ENCODE measurements at places on chromosomes 13 and 19.

- DNase-seq, result no peak
Measured at GRCh38 chr13:25352230-25352629, 19.5 kb upstream of the ATP8A2 start.

DNA sequence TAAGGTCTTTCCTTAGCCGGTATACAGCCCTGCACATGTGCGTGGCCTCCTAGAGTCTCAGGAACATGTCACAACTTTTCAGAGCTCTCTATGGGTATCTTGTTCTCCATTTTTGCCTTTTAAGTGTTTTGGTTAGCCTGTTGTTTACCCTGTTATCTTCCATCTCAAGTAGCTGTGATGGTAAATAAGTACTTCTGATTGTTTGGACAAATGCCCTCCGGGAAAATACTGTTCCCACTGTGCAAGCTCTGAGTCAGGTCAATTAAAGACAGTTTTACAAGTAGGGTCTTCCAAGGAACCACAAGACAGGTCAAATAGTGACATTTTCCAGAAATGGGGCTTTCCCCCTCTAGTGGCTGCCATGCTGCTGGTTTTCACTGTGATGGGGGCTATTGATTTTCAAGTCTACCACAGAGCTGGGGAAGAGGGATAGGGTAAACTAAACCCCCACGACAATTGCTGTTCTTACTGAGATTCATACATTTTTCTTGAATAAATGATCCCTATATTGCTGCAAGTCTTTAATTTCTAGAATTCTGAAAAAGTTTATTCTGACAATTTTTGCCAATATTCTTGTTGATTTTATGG lies 109.5 kb downstream of the TM9SF2 start:
- DNase-seq, result no peak

DNA sequence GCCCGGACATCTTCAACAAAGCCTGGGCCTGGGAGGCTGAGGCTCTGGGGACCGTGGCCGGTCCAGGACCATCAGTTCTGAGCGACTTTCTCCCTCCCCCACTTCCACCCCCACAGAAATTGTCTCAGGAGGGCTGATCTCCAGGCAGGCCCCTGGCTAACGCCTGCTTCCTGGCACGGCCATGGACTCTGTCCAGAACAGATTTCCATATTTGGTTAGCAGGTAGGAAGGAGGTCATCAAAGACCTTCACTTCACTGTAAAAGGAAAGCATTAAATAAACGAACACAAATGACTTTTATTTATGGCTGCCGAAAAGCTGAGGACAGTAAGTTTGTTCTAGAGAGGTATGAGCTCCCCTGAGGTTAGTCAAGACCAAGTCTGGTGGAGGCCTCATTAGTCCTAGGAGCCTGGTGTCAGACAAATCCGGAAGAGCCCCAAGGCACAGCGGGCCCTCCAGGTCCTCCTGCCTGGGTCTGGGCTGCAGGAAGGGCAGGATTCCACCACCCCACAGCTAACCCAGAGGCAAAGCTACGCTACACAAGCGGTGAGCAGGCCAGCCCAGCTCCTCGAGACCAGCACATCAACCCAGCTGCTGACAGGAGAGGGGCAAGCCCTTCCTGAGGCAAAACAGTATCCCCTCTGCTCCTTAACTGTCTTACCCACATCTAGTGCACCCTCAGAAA lies 4.6 kb upstream of the PLPP2 start:
- no peak for DNase-seq

DNA sequence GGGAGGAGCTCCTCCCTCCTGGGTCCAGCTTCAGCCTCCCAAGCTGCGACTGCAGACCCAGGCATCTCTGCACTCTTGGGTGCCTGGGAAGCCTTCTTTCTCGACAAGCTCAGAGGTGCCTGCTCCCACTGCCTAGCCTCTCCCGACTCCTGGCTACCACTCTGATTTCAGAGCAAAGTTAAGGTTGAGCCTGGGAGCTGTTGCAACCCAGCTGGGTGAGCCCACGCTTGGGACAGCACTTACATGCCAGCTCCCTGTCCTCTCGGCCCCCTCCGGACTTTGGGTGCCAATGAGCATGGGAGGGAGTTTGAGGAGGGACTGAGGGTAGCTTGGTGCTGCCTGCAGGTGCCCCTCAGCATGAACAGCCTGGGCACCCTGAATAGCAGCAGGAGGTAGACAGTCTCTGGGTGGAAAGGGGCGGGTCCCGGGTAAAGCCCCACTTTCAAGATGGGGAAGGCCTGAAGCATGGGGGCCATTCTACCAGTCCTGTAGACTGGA lies 1383.4 kb upstream of the PCDH20 start:
- DNase-seq, result no peak

DNA sequence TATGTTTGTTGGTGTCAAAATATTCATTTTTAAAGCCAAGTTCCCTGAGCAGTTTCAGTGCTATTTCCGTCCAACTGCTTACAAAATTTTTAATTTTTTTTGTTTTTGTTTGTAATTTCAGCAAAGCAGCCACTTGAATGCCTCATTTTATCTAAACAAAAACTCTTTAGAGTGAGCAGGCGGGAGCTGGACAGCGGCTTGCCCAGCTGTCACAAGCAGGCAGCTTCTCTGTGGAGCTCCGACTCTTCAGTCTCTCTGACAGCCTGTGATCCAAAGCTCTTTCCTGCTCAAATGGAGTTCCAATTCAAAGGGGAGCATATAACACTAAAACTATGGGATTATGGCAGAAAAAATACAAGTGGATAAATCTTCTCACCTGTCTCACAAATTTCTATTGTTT lies 618.3 kb upstream of the PCDH20 start:
- no peak for DNase-seq

- no peak for DNase-seq
Measured at GRCh38 chr19:53626976-53627375, 4.8 kb upstream of the DPRX start.

- no peak for DNase-seq
Measured at GRCh38 chr19:29771708-29772414, 39.9 kb upstream of the CCNE1 start.

- DNase-seq, result no peak
Measured at GRCh38 chr13:24625870-24626849, 54.0 kb upstream of the ATP12A start.

DNA sequence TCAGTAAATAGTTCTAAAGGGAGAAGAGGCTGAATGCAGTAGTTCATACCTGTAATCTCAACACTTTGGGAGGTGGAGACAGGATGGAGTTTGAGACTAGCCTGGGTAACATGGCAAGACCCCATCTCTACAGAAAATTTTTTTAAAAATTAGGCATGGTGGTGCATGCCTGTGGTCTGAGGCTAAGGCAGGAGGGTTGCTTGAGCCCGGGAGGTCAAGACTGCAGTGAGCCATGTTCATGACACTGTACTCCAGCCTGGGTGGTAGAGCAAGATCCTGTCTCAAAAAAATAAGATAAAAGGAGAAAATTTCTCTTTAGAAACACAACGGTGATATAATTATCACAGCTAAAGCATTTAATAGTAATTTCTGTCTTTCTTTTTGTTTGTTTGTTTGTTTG lies 57.1 kb downstream of the SIPA1L3 start:
- DNase-seq, result no peak

Data from stimulated activated CD8-positive, alpha-beta memory T cell treated with anti-CD3 and anti-CD28 coated beads, Interleukin-15, amount 100 ng/mL, for 4 hours (primary cell).